NCI-H526 treated with DMSO at 0.1 percent for 48 hours (cell line): ENCODE measurements at places on chromosomes 3 and 15.

DNA sequence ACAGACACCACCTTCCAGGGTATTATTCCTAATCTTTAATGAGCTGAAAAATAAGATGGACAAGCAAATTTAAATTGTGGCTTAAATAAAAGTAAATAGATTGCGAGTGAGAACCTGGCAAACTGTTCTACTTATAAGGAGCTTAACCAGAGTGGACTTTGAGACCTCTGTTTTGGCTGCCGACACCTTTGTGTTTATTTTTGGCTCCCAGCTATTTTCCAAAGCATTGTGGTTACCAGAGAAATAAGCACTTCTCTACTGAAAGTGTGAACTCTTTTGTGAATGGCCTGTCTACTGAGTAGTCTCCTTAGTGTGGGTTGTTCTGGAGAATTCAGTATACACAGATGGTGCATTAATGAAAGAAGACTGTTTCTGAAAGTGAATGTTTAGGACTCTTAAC is 109.4 kb downstream of the ATP8B4 start:
- DNase-seq = no peak

DNA sequence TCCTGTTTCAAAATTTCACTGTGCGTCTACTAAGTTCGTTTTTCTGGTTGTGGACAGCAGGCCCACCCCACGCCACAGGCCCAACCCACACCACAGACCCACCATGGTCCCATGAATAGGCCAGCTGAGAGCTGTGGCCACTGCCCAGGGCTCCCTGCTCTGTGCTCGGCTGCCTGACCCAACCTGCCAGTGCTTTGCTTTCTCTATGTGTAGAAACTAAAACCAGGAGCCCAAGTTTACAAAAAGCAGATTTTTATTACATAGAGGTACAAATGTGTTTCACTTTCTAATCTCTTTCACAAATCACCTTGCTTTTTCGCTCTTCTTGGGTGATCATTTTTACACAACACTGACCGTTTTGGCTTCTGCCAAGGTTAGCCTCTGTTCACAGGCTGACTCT is 69.1 kb downstream of the HERC2 start:
- DNase-seq = no peak

DNA sequence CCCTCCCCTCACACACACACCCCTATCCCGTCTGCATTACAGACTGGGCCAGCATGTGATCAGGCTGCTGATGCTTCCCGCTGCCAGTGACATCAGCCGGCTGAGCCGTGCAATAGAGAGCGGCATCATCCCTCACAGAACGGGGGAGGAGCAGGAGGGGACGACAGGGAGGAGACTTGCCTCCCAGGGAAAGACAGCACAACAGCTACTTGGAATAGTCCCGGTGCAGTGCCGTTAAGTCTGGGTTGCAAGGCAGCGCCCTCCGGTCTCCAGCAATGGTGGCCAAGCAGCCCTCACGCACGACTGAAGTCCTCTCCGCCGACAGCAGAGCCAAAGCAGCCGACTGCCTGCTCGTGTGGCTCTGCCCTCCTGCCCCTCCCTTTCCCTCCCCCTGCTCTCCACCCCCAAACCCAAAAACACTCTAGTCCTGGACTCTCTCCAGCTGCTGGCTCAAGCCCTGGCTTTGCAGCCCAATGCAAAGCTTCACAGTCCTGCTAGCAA is 31.5 kb upstream of the RPS17 start:
- no peak for DNase-seq

DNA sequence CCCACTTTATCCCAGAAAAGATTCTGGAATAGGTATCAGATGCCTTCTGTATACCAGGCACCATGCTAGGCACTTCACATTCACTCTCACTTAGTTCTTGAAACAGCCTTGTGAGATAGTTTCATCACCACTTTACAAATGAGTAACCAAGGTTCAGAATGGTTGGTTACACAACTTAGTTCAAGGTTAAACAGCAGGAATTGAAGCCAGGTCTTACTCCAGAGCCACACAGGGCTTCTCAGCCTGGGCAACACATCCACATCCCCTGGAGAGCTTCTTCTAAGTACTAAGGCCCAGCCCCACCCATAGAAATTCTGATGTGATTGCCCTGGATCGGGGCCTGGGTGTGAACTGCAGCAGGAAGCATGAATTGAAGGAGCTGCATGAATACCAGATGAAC is 18.6 kb downstream of the WHAMM start:
- no peak for DNase-seq

DNA sequence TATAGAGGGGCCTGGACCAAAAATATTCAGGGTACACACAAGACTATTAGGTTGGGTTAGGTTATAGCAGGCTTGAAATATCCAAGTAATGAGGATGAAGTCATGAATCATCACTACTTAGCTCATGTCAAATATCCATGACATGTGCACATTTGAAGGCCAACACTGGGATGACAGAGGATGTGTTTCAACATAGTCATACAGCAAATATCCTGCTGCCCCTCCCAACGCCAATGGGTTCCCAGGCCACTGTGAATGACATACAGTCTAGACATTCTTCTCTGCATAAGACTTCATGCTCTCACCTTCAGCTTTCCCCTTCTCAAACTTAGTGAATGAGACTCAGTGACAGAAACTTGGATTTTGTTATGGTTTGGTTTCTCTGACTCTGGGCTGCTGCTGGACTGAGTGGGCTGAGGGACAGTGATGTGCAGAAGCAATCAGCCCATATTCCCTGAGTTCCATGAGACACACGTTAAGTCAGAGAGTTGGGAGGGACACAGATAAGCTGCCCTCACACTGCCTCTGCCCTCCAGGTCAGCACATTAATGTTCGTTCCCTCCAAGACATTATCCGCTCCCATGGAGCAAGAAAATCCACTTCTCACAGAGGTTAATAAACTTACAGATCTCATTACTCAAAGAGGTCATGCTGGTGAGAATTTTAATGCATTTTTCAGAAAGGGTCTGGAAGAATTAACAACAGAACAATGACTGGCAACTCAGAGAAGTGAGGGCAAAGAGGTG is 15.4 kb downstream of the HOMER2 start:
- no peak for DNase-seq
